ENCODE measurements at places on chromosomes 5 and 9.

GRCh38 chr9:77457916-77458592 lies 190.1 kb downstream of the GNA14 start:
- peak; percentile 75 for DNase-seq

- no peak for DNase-seq
Observed at GRCh38 chr5:127588368-127588767, 60.5 kb upstream of the CTXN3 start.

GRCh38 chr9:93296889-93297480 lies 113.0 kb downstream of the WNK2 start:
- peak; percentile 6 for DNase-seq

GRCh38 chr9:69580582-69581214 lies 91.5 kb downstream of the APBA1 start:
- no peak for DNase-seq

DNA sequence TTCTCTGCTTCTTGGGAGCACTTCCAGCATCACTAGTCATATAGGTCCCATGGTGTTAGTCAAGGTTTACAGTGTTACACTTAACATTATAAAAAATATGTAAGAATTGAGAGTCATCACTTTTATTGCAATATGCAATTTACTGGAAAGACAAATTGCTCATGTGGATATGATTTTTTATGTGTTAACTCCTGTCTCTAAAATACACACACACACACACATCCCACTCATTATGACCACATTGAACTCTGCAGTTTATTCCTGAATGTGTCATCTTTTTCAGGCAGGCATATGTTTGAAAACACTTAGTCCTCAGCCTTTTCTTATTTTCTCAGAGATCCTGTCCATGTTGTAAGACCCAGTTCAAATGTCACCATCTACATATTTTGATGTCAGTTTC lies 148.5 kb upstream of the MRPS30 start:
- DNase-seq: no peak

- DNase-seq: no peak
Observed at GRCh38 chr5:140084541-140084940, 29.4 kb upstream of the PURA start.

GRCh38 chr9:105255421-105255820 lies 11.0 kb downstream of the SLC44A1 start:
- DNase-seq: no peak

GRCh38 chr5:65742565-65743231 lies 20.7 kb downstream of the NLN start:
- DNase-seq: peak; percentile 34

DNA sequence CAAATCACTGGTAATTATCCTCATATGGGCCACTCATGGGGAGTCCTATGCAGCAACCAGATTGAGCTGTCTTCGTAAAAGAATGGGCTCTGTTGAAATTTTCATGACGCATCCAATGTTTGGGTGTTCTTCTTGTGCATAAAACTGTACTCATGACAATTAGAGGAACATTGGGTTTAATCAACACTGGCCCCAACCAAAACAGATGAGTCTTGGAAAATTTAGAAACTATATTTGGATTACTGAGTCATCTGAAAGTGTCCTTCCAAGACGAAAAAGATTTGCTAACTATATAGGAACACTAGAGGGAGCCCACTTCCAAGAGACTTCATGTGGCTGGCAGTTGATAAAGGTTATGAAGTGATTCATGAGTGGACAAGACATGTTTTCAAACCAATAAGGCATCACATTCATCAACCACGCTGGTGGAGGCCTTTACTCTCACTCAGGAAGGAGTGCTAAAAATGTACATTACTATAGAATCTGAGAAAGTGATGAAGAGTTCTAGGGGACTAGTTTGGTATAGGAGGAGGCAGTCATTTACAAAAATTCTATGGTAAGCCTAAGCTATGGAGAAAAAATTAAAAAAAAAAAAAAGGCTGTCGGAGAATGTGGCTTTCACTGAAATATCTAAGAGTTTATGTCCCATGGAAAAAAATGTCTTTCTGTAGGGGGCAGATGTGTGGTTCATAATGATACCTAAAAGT lies 313.5 kb downstream of the PRDM9 start:
- no peak for DNase-seq

- DNase-seq: no peak
Observed at GRCh38 chr9:14251154-14252071, 62.5 kb downstream of the NFIB start.

GRCh38 chr9:7201196-7201595 lies 443.4 kb downstream of the KDM4C start:
- no peak for DNase-seq

DNA sequence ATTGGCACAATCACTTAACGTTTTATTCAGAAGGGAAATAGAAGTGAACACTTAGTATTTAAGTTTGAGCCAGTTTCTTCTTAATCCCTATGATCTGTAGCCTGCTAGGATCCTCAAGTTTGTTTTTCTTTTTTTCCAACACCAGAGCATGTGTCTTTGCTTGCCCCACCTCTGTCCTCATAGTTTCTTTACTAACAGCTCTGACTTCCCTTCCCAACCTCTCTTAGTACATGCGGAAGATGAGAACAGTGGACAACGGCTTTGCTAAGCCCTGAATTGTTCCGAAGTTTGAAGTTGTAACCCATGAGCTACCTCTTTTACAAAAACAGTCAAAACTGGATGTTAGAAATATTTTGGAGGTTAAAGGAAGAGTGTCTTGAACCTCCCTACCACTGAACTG lies 61.7 kb upstream of the TAF11L2 start:
- DNase-seq: no peak

DNA sequence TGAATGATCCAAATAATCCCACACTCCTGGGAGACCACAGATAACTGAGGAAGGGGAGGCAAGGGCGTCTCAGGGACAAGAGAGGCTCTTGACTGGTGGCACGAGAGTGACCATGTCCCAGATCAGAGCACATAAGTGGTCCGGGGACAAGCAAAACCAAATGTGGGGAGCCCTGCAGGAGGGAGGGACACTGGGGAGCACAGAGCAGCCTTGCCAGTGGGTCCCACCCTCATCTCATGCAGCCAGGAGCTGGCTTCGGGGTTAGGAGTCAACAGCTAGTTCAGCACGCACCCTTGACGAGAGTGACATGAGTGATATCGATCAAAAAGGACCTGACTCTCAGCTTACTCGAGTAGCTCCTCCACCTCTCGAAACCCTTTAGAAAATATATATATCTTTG lies 16.5 kb upstream of the UBE2QL1 start:
- DNase-seq: no peak

DNA sequence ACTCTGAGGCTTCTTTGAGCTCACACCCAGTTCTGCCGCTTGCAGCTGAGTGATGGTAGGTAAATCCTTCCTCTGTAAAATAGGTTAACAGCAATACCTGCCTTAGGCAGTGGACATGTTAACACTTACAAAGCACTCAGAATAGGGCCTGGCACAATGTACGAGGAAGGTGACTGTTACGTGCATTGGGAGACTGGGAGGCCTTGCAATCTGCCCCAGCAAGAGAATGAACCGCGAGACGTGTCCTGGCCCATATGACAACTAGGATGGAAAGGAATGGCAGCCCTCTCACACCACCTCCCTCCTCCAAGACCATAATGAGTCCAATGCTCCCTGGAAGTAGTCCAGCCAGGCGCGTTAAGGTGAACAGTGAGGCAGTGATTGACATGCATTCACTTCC lies 23.1 kb upstream of the AKNA start:
- no peak for DNase-seq

- DNase-seq: no peak
Observed at GRCh38 chr5:95853490-95853889, 31.0 kb upstream of the GLRX start.

- DNase-seq: no peak
Observed at GRCh38 chr9:111916234-111916645, 19.6 kb downstream of the UGCG start.

DNA sequence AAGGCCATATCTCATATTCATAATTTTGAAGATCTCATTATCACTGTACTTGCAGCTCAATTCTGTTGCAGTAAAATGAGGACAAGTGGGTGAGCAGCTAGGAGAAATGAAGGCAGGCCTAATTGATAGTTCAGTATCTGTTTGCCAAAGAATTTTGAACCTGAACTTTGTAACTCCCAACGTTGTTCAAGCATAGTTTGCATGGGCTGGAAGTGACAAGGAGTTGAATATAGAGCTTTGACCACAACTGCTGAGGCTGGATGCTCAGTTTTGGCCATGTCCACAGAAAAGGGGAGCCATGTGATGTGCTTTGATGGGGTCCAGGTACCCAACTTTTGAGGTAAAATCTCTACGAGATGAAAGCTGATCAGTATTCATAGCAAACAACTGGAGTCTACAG lies 177.5 kb downstream of the NXNL2 start:
- DNase-seq: no peak

DNA sequence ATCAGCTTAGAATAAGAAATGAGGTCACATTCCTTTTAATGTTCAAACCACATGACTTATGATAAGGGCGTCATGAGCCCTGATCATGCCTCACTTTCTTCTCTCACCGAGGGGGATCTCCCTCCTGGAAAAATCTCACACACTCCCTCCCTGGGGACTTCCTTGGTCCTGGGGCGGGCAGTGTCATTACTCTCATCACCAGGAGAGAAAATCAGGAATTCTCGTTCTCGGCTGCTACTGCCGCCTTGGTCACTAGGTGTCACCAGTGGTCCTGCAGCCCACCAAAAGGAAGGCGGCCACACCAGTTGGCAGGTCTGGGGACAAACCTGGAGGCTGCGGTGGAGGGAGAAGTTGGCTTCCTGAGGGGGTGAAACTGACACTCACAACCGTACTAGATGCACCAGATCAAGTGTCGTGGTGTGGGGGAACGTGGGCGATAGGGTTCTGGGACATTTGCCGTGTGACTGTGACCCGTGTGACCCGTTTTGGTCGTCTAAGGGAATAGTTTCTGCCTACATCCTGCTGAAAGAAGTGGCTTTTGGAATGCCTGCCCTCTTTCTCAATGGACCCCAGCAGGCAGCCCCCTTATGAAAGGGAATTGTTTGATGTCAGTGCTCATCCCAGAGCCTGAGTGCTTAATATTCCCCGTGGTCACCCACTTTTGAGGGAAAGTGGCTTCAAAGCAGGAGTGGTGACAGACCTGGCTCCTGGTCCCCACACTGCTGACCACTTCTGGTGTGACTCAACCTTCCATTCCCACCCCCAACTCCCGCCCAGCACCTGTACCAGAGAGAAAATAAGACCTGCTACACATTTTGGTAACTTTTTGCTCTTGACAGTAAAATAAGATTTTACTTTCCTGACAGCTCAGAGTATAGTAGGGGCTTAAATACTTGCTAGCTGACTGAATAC lies 63.2 kb downstream of the ACER2 start:
- DNase-seq: peak; percentile 31

DNA sequence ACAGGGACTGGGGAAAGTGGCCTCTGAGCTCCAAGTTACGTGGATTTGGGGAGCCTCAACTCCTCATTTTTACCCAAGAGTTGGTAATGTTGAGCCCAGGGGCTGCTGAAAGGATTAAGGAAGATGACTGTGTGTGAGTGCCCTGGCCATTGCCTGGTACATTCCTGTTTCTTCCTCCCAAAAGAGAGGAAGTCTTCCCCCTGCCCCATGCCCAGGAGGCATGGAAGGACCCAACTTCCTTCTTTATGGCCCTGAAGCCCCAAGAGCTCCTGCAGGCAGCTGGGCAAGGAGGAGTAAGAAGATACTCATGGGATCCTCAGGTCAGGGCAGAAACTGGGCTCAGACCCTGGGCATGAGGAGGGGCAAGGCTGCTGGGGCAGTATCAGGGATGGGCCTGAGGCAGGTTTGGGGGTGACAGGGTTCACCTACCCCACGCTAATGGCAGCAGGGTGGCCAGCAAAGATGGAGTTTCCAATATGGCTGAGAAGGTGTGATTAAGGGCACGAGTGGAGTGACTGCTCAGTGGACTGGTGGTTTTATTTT lies 118.3 kb upstream of the MVB12B start:
- DNase-seq: no peak

GRCh38 chr9:116058421-116058820 lies 95.2 kb upstream of the PAPPA start:
- DNase-seq: no peak

DNA sequence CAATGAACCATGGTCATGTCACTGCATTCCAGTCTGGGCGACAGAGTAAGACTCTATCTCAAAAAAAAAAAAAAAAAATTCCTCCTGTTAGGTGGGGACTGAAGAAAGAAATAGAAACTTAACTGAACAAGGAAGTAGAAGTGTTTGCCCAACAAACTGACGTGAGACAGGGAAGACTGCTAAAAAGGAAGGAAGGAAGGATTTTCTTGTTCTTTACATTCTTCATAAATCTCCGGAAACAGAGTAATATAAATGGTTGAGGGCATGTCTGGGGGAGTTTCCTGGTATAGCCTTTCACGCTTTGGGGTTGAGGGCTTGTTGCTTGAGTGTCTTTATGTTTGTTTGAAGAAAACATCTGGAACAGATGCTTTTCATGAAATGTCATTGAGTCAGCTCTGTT lies 3.1 kb downstream of the TOR1B start:
- no peak for DNase-seq

DNA sequence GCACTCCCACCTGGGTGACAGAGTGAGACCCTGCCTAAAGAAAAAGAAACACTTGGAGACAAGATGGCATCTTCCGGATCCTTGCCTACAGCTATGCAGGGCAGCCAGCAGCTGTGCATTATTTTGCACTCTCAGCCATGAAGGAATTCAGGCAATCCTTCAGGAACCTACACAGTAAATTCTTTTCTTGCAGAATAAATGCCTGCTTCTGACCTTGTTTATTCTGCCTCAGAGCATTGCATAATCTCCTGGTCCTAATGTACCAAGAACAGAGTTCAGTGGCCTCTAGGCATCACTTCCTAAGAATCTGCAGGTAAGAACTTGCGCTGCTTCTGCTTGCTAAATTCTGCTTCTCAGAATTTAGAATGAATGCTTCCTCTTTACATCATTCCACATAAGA lies 16.8 kb downstream of the GLDC start:
- DNase-seq: no peak

DNA sequence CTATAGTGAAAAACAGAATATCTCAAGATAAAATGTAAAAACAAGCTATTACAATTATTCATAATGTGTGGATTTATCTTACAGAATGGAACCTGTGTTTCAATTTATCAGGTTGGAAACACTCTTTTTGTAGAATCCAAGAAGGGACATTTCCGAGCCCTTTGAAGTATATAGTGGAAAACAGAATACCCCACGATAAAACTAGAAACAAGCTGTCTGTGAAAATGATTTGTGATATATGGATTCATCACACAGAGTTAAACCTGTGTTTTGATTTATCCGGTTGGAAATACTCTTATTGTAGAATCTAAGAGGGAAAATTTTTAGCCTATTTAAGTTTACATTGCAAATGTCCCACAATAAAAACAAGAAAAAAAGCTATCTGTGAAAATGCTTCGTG lies 388.2 kb downstream of the PRDM9 start:
- DNase-seq: no peak

- DNase-seq: no peak
Observed at GRCh38 chr5:16596581-16596940, 20.2 kb downstream of the RETREG1 start.

DNA sequence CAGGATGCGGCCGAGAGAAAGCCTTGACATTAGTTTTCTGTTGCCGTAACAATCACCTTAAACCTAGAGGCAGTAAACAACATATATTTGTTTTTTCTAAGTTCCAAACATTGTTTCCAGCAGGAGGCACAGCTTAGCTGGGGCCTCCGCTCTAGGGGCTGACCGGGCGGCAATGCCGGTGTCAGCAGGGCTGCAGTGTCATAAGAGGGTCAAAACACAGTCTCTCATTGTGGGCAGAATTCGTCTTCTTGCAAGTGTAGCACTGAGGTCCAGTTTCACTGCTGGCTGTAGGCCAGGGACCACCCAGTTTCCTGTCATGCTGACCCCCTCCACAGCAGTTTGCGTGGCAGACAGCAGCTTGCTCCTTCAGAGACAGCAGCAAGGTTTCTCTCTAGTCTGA lies 186.2 kb downstream of the PJA2 start:
- DNase-seq: no peak

- DNase-seq: no peak
Observed at GRCh38 chr5:10600626-10601245, 36.9 kb downstream of the ANKRD33B start.

Measured in activated CD4-positive, alpha-beta T cell treated with anti-CD3 and anti-CD28 coated beads, Interleukin-2, amount 10 ng/mL, durations not matched to agents 7 days and 5 days (primary cell).